Mammary epithelial cell (primary cell): ENCODE measurements at places on chromosomes 7 and 10.

DNA sequence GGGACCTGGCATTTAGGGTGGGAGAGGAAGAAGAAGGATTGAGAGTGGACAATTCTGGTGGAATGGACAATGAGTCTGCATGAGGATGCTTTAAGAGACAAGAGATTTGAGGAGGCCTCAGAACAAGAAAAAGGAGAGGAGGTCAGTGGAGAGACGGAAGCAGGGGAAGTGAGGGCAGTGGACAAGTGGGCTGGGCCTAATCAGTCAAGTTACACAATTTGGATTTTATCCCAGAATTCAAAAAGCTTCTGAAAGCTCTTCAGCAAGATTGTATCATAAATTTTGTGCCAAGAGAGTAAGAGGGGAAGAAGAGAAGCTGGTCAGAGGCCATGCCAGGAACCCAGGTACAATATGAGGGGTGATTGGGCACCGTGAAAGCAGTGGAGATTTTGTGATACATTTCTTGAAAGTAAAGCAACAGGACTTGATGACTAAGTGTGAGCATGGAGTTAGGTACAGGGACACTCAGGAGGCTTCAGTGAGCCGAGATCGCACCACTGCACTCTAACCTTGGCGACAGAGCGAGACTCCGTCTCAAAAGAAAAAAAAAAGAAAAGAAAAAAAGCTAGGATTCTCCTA lies 19.3 kb upstream of the TSPAN13 start:
- DNase-seq, result no peak

DNA sequence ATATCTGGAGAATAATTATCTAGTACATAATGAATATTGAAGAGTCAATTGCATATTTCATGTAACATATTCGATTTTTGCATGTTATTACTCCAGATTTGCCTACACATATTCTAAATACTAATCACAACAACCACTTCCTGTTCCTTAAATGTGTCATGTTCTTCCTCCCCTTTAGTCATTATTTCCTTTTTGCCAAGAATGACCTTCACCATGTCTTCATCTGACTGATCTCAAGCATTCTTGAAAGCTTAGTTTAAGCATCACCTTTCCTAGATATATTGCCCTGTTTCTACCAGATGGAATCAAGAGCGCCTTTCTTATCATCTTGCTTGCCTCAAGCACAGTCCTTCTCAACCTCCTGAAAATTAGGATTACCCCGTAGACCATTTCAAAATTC lies 23.5 kb upstream of the MEOX2 start:
- DNase-seq, result no peak

- DNase-seq, result no peak
These were observed 9.2 kb upstream of the HNRNPF start for GRCh38 chr10:43417950-43418768.

- DNase-seq, result no peak
These were observed 283.5 kb downstream of the ARHGAP12 start for GRCh38 chr10:31644931-31645633.

- DNase-seq, result no peak
These were observed 5.3 kb downstream of the MEOX2 start for GRCh38 chr7:15681186-15681585.

GRCh38 chr10:91335147-91335546 lies 75.0 kb upstream of the HECTD2 start:
- no peak for DNase-seq

DNA sequence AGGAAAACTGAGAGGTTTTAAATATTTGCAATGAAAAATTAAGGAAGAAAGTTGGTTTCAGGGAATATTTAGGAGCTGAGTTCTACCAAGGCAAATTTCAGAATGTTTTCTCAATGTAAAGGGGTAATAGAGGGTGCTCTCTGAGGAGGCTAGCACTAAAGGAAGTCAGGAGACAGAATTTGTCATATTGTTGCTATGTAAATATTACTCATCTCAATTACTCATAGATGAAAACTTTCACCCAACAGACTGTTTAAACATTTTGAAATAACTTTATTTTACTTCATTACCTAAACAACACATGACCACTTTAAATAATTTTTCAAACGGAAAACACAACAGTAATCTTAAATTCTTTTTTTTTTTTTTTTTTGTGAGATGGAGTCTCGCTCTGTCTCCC lies 274.8 kb upstream of the NRG3 start:
- DNase-seq, result peak; percentile 21

DNA sequence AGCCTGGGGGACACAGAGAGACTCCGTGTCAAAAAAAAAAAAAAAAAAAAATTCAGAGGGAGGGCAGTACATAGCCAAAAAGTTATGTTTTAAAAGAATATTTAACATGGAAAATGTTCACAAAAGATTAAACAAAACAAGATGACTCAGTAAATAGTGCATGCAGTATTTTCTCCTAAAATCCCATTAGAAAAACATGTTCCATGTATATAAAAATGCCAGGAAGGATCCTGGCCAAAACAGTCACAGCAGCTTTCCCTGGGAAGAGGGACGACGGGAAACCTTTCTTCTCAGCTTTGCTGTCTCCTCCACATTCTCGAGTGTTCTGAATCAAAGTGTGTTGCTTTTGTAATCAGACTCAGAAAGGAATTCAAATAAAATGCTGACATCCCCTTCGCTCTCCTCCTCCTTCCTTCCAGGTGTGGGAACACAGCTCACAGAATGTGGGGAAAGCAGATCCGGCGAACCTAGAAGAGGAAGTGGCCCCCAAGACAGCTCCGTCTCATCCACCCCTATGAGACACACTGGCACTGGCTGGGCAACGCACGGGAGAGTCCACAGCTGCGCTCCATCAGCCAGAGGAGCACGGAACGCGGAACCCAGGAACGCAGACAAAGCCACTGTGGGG lies 139.4 kb downstream of the MAD1L1 start:
- DNase-seq, result no peak

DNA sequence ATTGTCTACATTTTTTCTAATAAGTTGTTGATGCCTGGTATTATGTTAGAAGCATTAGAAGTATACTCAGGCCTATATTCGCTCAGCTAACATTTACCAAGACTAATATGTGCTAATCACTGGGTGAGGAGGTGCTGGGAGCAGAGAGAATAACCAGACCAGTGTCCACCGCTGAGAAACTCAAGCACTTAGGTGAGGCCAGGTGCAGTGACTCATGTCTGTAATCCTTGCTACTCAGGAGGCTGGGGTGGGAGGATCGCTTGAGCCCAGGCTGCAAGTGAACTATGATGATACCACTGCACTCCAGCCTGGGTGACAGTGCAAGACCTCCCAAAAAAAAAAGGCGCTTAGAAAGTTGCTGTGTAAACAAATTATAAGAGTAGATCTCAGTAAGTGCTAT lies 182.2 kb upstream of the AOAH start:
- no peak for DNase-seq

DNA sequence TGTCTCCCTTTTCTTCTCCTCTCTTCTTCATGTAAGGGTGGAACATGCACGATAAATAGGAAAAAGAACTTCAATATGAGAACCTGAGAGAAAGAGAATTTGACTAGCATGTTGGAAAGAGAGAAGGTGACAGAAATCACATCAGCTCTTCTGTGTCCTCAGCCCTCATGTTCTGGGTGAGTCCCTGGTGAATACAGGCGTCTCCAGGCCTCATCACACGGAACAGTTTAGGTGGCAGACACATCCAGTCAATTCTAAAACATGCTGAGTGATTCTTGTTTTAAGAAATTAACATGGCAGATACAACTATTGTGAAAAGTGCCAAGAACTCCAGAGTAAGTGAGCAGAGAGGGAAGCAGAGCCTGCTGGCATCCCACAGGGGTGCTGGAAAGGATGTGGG lies 96.1 kb downstream of the FAM107B start:
- no peak for DNase-seq

DNA sequence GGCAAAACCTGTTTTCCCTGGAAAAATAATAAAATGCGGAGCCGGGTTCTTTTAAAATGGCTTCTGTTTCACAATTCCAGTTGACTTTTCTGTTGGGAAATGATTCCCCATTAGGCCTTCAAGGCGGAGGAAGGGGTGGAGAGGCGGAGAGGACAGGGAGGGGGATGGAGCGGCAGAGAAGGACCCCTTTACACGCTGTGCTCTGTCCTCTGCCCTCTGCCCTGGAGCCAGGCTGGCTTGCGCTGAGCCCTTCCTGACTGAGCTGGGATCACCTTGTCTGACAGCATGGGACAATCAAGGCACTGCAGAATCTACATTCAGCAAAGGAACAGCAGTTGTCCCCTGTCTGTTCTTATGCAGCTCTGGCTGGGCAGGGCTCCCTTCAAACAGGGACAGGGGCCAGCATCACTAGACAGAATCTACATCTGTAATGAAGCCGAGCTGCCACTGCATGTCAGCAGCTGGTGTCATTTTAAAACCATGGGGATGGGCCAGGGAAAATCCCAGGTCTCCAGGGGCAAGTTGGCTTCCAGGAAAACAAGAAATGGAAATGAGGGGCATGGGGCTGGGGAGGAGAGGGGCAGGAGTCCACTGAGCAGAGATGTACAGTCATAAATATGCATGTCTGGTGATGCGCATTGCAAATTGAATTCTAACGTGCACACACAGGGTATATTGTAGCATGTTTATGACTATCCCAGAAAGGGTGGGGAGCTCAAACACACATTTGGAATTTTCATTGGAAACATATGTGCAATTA lies 120.0 kb downstream of the MKX start:
- DNase-seq, result no peak

DNA sequence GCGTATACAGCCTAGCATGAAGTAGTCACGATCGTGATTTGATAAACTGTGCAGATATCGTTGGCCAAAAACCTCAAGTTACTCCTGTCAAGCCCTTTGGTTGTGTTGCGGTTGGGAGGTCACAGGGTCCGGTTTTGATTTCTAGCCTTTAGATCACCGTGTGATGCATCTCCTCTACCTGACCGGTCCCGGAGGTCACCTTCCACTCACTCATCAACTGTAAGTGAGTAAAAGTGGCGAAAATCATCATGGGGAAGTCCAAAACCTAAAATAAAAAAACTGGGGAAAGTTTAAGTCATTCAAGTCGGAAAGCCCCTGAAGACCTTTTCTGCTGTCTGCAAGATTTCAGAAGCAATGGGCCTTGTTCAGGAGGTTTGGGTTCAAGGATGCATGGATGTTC lies 62.8 kb downstream of the ADARB2 start:
- no peak for DNase-seq

- DNase-seq, result peak; percentile 75
These were observed 1.5 kb downstream of the DUSP5 start for GRCh38 chr10:110498982-110499795.

DNA sequence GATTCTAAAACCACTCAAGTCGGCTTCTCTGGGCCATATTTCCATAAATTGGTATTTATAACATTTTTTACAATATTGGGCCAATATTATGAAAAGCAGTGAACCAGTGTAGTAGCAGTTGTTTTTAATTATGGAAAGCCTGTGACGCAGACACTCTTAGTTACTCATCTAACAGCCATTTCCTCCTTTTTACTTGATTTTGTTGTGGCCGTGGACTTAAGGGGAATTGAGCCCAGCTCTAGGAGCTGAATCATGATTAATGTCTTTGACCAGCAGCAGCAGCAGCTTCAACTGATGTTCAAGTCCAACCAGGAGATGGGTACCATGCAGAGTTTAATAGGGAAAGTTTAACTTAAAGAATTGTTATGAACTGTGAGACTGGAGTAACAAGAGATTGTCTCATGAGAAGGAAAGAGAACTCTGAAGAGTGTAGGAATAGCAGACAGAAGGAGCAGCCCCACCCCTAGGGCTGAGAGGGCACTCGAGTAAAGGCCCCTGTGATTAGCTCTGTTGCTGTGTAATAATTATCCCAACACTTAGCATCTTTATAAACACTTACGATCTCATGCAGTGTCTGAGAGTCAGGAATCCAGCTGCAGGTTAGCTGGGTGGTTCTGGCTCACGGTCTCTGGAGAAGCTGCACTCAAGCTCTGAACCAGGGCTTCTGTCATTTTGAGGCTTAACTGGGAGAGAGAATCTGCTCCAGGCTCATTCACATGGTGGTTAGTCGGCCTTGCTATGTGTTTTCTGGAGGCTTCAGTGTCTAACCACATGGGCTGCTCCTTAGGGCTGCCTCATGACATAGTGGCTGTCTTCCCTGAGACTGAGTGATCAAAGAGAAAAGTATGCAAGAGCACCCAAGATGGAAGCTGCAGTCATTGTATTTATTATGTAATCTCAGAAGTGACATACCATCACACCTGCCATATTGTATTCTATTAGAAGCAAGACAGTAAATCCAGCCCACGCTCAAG lies 4.6 kb downstream of the LANCL2 start:
- DNase-seq, result no peak

GRCh38 chr10:23525406-23525805 lies 86.5 kb downstream of the OTUD1 start:
- DNase-seq, result peak; percentile 14

- DNase-seq, result no peak
These were observed 97.7 kb upstream of the TCF7L2 start for GRCh38 chr10:112852306-112852705.

GRCh38 chr7:42946627-42946950 lies 14.4 kb downstream of the MRPL32 start:
- no peak for DNase-seq

GRCh38 chr10:50625649-50626132 lies 1.9 kb upstream of the SGMS1 start:
- DNase-seq, result no peak

DNA sequence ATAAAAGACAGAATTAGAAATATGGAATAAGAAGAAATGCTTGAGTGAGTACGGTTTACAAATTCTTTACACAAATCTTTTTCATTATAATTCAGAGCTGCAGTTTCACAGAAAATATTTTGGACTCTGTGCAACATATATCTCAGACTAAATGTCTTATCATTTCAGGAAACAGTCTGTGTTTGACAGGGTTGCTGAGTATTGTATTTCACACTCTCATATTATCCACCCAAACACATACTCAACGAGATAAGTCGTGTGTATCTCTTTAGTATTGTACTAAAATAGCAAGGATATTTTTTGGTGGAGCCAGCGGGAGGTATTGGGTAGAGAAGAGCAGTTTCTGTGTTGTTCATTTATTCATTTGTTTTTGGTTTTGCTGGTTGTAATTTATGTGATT lies 39.0 kb upstream of the SLC39A12 start:
- no peak for DNase-seq

- DNase-seq, result no peak
These were observed 14.2 kb upstream of the GTF2IRD1 start for GRCh38 chr7:74439541-74439940.

DNA sequence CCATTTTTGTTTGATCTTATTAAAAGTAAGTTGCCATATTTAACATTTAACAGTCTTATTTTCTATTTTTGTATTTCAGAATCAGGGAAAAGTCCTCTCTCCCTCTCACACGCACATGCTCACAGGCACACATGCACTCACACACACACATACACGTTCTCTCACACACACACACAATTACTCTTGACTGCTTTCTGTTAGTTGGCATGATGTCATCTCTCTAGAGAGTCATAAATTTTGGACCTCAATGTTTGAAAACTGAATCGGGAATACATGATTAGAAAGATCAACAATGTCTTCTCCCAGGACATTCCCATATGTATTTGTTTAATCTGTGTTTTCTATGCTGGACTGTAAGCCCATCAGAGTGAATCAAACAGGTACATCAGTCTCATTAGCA lies 165.7 kb upstream of the AHR start:
- no peak for DNase-seq
